ENCODE measurements at places on chromosomes 1 and 21.
A peak's percentile ranks its signal among the peaks of the same experiment; 100 is the strongest.

DNA sequence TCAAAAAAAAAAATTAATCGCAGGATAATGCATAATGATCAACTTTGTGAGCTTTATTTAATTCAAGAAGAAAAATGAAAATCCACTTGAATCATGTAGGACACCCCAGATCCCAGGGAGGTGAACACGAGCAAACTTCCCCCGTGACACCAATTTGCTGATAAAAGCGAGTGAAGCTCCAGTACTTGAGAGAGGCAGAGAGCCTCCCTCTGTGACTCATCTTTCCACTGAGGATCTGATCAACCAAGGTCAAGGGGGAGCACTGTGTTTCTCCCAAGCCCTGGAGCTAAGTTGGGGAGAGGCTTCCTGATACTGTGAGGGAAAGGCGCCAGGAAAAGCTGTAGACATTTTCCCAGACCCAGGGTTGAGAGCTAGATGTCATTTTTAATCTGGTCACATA, 160.9 kb downstream of the SLC44A5 start:
- DNase-seq = no peak

DNA sequence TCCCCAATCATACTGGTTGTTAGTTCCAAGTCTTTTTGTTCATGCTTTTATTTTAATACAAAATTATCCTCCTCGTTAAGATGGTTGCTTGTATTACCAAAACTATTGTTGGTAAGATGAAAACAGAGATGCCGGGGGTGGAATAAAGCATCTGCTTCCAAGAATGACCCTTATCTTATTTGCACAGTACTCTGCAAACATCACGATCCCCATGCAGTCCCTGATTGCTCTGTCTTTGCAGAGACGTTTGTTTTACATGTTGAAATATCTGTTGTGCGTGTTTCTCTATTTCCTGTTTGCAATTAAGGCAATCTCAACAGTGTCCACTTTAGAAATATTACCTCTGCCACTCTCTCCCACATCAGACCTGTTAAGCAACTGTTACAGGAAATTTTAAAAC, 141.3 kb upstream of the NCAM2 start:
- no peak for DNase-seq

- DNase-seq = no peak
These were observed 35.8 kb downstream of the IVNS1ABP start for GRCh38 chr1:185281245-185281644.

DNA sequence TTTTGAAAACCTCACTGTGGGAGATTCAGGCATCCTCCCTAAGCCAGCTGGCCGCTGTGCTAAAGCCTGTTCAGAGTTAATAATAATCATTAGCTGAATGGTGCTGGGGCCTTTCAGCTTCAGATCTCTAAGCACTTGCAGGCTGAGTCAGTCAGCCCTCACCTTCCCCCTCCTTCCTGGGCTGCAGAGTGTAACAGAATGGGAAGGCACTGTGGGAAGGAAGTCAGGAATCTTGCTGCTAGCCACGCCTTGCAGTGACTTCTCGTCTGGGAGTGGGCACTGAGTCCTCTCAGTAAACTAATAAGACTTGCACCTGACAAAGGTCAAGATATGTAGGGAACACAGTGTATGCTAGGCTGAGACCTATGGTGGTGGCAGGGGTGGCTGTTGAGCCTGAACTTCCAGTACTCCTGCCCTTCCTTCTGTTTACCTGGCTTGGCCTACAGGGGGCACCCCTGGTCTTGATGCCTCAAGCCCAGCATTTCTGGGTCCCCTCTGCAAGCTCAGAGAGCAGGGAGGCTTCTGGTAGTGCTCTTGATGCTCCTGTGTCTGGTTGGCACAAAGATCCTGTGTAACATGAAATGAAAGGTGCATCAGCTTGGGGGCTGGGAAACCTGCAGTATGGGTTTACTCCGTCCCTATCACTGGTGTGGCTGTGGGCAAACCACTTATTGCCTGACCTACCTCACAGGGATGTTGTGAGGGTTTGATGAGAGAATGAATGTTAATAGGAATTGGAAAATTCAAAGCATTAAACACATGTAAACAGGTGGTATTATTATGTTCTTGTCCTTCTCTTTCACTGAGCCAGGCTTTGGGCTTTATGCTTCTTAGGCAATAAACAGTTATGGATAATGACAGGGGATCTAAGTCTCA, 6.0 kb downstream of the CYB561D1 start:
- DNase-seq = peak; percentile 53

GRCh38 chr21:45114475-45114874, 40.1 kb downstream of the ADARB1 start:
- DNase-seq = no peak
